CD4-positive, alpha-beta memory T cell (primary cell): ENCODE measurements at places on chromosomes 6 and 20. TPM values are rescaled to one million over a fixed set of nuclear protein-coding genes. Genes with fewer than 3 reads are reported as not detected.

DNA sequence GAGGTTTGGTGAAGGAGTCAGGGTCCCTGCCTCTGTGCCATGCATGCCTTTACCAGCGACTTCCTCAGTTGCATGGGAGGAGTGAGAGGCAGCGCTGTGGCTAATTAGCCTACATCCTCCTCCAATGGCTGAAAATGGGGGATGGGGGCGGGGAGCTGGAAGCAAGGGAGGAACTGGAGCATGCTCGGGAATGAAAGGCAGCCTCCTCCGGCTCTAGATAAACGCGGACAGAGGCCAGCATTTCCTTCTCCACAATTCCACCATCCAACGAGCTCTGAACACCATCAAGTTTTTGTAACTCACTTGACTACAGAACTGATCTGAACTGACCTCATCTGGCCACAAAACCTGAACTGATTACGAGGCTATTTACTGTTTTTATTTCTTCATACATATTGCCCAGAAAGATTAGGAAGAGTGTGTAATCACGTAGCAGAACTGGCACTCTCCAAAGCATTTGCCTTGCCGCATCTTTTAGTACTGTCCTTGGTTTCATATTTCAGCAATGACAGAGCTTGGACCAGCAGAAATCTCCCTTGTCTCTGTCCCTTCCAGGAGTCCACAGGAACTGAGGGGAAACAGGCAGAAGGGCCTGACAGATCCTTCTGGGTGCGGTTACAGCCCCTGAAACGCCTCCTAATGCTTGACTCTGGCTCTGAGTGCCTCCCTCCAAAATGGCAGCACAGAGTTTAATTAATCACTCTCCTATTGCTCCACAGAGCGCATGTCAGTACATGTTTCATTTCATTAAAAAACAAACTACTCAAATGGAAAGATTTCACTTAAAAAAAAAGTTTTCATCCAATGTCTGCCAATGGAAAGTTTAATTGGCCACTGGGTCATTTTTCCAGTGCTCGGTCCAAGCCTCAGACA, 58.2 kb upstream of the TRAF3IP2 start:
- no peak overlapping the region for H3K4me3 ChIP-seq
- peaks cover 46% of the 10 kb centered on the region for H3K36me3 ChIP-seq
- no peaks in the 10 kb centered on the region for H3K4me1 ChIP-seq
- no peak overlapping the region for H3K27ac ChIP-seq
- no peaks in the 10 kb centered on the region for H3K27me3 ChIP-seq

DNA sequence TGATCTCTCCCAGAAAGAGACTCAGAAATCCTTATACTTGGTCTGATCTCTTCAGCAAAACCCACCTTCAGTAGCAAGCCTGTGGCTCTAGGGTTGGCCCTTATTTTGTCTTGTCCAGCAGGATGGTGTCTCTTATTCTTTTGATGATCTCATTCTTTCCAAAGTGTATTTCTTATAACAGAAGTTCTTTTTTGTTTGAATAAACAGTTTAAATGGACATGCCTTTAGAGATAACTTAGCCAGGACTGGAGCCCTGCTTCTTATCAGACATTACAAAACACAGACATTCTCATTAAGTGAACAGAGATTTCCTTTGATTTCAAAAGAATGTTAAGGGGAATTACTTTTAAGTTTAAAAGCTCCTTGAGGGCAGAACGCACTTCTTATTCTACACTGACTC, 31.7 kb downstream of the KCNS1 start:
- H3K27me3 ChIP-seq: no peaks in the 10 kb centered on the region
- H3K36me3 ChIP-seq: peaks cover 44% of the 10 kb centered on the region
- peaks cover 48% of the 10 kb centered on the region for H3K4me1 ChIP-seq
- H3K4me3 ChIP-seq: no peak overlapping the region

GRCh38 chr6:19802656-19803055, 34.5 kb upstream of the ID4 start:
- peaks cover 7% of the 10 kb centered on the region for H3K4me1 ChIP-seq
- H3K27ac ChIP-seq: no peak overlapping the region
- H3K4me3 ChIP-seq: no peak overlapping the region
- DNase-seq: no peak
- no peaks in the 10 kb centered on the region for H3K36me3 ChIP-seq

GRCh38 chr6:115675443-115675842, 385.2 kb downstream of the FRK start:
- H3K4me1 ChIP-seq: no peaks in the 10 kb centered on the region
- no peaks in the 10 kb centered on the region for H3K27me3 ChIP-seq
- H3K27ac ChIP-seq: no peak overlapping the region
- H3K36me3 ChIP-seq: no peaks in the 10 kb centered on the region

DNA sequence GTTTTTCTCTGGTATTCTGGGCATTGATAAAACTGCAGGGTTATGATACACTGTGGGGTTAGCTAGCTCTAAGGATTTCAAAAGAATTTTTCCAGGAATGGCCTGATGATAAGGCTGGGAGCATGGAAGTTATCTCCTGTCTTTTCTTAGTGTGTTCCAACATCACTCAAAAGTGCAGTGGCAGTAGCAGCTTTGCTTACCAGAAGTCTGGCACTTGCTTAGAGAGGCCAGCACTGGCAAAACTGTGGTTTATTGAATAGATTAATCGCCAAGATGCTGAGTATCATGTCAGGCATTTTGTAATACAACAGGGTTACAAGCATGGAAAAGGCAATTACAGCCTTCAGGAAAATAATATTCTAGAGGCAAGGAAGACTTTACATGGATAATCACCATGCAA, 719.5 kb upstream of the GJE1 start:
- H3K4me3 ChIP-seq: no peak overlapping the region
- H3K36me3 ChIP-seq: no peaks in the 10 kb centered on the region
- H3K27ac ChIP-seq: no peak overlapping the region
- no peaks in the 10 kb centered on the region for H3K4me1 ChIP-seq

- H3K36me3 ChIP-seq: no peaks in the 10 kb centered on the region
- H3K4me3 ChIP-seq: no peak overlapping the region
- H3K27me3 ChIP-seq: no peaks in the 10 kb centered on the region
- H3K4me1 ChIP-seq: no peaks in the 10 kb centered on the region
These were observed 34.9 kb downstream of the SNAI1 start for GRCh38 chr20:50017576-50018248.

DNA sequence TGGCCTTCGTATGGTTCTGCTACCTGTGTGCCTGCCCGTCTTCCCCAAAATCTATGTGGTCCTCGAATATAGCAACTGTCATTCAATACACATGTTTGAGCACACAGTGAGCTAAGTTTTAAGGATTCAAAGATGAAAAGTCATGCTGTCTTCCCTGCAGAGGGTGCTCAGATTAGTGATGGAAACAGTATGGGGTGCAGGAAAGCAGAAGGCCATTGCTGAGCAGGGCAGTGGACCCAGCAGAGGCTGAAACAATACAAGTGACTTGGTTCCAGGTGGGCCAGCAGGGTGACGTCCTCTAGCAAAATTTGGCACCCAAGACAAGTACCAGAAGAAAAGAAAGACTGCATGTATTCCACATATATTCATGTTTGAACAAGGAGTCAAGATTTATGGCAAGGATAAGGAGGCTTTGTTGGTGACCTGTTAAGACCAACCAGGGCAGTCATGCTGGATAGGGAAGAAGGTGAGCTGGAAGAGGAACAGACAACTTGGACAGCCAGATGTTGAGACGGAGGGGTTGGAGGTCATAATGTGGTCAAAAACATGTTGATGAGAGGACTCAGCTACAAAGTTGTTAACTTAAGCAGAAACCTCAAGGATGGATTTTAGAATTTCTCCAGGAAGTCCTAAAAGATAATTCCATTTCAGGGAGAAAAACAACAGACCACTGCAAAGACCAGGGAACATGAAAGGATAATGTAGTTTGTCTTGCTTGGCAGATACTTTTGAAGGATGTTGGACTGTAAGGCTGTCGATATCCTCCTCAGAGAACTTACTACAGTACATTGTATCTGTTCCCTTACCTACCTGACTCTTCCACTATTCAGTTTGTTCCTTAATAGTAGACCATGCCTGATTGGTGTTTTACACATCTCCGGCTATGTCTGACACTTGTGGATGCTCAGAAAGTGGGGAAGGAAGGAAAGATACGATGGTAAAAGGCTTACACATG, 2.5 kb downstream of the HLA-DQA1 start:
- no peak overlapping the region for H3K27ac ChIP-seq
- H3K4me3 ChIP-seq: no peak overlapping the region
- H3K4me1 ChIP-seq: peaks cover 11% of the 10 kb centered on the region
- no peaks in the 10 kb centered on the region for H3K36me3 ChIP-seq

GRCh38 chr20:62584671-62585460, 57.4 kb upstream of the SLCO4A1 start:
- DNase-seq: no peak
- H3K27me3 ChIP-seq: no peaks in the 10 kb centered on the region
- H3K4me1 ChIP-seq: no peaks in the 10 kb centered on the region
- H3K4me3 ChIP-seq: no peak overlapping the region

GRCh38 chr6:54299542-54300269, 8.5 kb upstream of the TINAG start:
- H3K36me3 ChIP-seq: no peaks in the 10 kb centered on the region
- H3K27me3 ChIP-seq: no peaks in the 10 kb centered on the region
- H3K4me3 ChIP-seq: no peak overlapping the region
- no peak for DNase-seq

DNA sequence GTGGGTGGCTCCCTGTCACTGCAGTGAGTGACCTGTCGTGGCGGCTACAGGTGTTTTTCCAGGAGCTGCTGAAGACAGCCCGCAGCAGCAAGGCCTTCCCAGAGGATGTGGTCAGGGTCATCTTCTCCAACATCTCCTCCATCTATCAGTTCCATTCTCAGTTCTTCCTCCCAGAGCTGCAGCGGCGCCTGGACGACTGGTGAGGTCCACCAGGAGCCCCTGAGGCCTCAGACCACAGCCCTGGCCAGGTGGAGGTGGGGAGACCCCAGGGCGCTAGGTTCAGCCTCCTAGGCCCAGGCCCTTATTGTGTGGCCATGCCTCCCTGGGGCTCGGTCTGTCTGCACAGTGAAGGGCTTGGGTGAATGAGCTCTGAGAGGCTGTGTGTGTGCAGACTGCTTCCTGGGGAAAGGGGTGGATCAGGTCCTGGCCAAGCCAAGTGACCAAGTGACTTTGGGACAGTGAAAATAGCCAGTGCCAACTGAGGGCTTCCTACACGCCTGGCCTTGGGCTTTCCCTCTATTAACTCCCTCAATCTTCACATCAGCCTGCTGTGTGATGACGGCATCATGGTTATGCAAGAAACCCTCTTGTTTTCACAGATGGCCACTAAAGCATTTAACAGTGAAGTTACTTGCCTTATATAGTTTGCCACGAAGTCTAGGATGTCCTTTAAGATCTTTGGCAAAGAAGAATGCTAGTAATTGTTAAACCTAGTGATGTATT, 6.4 kb downstream of the FGD2 start:
- peaks cover 2% of the 10 kb centered on the region for H3K4me1 ChIP-seq
- no peaks in the 10 kb centered on the region for H3K36me3 ChIP-seq
- H3K27ac ChIP-seq: no peak overlapping the region
- no peaks in the 10 kb centered on the region for H3K27me3 ChIP-seq
- no peak for DNase-seq

- H3K4me3 ChIP-seq: no peak overlapping the region
- no peaks in the 10 kb centered on the region for H3K36me3 ChIP-seq
- H3K4me1 ChIP-seq: peaks cover 5% of the 10 kb centered on the region
- H3K27ac ChIP-seq: no peak overlapping the region
These were observed 32.0 kb downstream of the POM121L2 start for GRCh38 chr6:27280064-27280539.

DNA sequence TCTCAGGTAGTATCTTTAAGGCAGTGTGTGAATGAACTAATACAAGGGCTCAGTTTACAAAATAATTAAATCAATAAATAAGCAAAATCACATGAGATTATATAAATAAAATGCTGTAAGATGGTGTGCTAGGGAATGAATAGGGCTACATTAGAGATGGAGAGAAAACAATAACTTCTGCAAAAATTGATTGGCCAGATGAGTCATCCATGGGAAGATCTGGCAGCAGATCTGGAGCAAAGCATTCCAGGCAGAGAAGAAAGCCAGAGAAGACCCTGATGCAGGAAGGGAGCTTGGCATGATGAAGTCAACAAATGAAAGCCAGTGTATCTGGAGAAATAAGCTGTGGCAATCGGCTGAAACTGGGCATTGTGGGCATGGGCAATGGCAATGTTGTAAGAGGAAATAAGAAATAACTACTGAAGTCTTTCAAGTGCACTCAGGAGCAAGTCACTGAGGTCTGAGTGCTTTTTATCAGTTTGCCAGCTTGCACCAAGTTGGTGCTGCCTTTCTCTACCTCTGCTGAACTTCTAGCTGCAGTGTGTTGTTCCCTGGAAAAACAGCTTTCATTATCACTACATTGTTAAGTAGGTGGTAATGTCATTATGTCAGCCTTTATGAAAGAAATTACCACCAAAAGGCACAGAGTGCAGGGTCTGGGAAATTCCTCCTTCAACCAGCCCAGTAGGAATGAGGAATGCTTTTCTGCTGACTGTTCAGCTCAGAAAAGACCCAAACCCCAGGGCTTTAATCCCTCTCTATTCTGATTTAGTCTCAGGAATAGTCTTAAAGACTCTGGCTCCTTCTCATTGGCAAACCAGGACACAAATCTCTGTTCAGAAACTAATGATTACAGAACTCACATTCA, 231.6 kb downstream of the HTR1B start:
- no peak overlapping the region for H3K27ac ChIP-seq
- H3K4me3 ChIP-seq: no peak overlapping the region
- DNase-seq: no peak
- no peaks in the 10 kb centered on the region for H3K4me1 ChIP-seq
- no peaks in the 10 kb centered on the region for H3K27me3 ChIP-seq
- no peaks in the 10 kb centered on the region for H3K36me3 ChIP-seq

- H3K27me3 ChIP-seq: no peaks in the 10 kb centered on the region
- no peak for DNase-seq
- no peaks in the 10 kb centered on the region for H3K4me1 ChIP-seq
- H3K36me3 ChIP-seq: no peaks in the 10 kb centered on the region
- no peak overlapping the region for H3K4me3 ChIP-seq
These were observed 8.5 kb downstream of the IYD start for GRCh38 chr6:150377211-150377781.

DNA sequence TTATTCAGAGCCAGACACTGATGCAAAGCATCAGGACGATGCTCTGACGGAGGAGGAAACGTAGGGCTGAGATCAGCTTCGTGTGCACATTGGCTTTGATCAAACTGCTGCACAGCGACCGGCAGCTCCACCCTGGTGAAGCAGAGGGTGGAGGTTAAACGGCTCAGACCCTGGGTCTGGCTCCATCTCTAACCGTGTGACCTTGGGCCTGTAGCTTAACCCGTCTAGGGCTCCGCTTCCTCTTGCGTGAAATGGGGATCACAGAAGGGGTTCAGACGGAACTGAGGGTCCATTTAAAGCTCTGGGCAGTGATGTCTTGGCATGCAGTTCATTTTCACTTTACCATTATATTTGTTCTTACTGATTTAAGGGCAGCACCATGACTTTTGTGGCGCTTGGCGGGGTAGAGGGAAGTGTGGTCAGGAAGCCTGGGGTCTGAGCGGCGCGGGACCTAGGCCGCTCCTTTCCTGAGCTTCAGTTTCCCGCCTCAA, 644 bp downstream of the RBL1 start:
- H3K4me1 ChIP-seq: peaks cover 40% of the 10 kb centered on the region
- peaks cover 7% of the 10 kb centered on the region for H3K36me3 ChIP-seq
- peak overlapping the region; percentile 85 for H3K27ac ChIP-seq
- no peaks in the 10 kb centered on the region for H3K27me3 ChIP-seq
- peak; percentile 66 for DNase-seq

GRCh38 chr20:10090588-10091166, 55.9 kb downstream of the ANKEF1 start:
- H3K27ac ChIP-seq: no peak overlapping the region
- H3K36me3 ChIP-seq: no peaks in the 10 kb centered on the region
- H3K4me3 ChIP-seq: no peak overlapping the region
- DNase-seq: peak; percentile 22
- H3K27me3 ChIP-seq: no peaks in the 10 kb centered on the region

GRCh38 chr6:154921482-154921881, 73.6 kb upstream of the TIAM2 start:
- no peak overlapping the region for H3K4me3 ChIP-seq
- no peaks in the 10 kb centered on the region for H3K36me3 ChIP-seq
- peaks cover 3% of the 10 kb centered on the region for H3K4me1 ChIP-seq

Gene ZC3H12D
- 91.5 TPM for total RNA-seq

Gene BMP7
- total RNA-seq: not detected

Gene SLC35F1
- not detected for total RNA-seq

Gene PTCRA
- total RNA-seq: not detected

Gene DLK2
- 0.49 TPM for total RNA-seq

Gene OPRM1
- not detected for total RNA-seq
